ENCODE measurements at places on chromosomes 5 and 9.
A peak's percentile ranks its signal among the peaks of the same experiment; 100 is the strongest.

DNA sequence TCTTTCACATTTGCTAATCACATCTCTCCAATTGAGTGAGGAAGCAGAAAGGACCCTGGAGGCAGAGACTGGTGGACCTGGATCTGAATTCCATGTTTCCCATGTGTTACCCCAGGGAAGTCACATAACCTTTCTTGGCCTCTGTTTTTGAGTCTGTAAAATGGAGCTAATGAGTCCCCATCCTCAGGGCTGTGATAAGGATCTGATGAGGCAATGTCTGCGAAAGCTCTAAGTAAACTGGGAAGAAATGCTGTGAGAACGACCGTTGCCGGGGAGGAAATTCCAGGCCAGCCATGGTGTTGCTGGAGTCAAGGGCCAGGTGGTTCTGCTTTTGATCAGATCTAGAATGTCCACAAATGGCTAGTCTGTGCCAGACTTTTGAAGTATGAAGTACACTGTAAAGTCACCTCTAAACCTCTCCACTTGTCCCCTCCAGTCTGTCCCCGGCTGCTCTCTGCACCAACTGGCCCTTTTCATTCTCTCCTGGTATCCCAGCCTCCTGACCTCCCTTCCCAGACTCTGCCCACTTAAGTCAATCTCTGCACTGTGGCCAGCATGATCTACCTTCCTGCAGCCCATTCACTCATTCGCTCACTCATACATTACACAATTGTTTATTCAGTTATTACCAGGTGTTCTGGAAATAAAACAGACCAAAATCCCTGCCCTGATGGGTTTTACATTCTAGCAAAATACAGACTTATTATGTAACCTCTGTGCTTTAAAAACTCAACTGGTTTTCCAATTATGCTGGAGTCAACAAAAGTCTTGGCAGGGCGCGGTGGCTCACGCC is 32.5 kb upstream of the N4BP3 start:
- no peak for DNase-seq

DNA sequence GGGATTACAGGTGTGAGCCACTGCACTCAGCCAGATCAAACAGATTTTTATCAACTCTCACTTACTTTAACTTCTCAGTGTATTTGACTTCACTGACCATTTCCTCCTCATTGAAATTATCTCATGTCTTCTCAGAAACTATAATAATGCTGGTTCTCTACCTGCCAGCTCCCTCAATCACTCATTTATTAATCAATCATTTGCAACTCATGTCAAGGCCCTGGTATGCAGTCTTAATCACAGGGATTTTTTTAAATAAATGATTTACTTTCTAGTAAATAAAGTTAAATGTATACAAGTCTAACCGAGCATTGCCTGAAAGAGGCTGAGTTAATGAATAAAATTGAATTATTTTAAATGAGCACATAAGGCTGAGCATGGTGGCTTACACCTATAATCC is 63.3 kb downstream of the PLPP1 start:
- DNase-seq = no peak

DNA sequence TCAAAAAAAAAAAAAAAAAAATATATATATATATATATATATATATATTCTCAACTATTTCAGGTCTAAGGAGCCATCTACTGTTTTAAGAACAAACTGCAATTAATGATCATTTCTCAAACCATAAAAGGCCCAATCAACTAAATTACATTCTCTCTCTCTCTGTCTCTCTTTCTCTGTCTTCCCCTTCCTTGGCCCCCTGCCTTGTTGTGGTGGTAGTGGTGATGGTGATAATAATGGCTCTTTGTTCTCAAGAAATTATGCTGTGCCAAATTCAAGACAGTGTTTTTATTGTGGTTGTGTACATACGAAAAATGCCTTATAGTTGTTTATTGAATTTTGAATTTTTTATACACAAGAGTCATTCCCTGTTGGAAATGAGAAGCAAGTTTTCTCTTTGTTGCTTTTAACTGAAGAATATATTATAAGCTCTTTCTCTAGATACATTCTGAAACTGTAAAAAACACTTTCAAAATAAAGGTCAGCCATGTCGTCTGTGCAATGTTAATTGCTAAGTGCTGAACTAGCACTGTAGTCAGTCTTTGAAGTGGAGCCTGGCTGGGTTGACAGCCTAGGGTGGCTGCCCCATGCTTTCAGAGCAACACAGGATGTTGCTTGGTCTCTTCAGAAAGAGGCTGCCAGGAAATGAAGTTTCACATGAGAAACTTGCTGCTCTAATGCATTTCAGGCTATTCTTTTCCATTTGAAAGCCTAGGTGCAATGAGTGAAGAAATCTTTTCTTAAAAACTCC is 96.0 kb downstream of the HINT1 start:
- DNase-seq = peak; percentile 8

DNA sequence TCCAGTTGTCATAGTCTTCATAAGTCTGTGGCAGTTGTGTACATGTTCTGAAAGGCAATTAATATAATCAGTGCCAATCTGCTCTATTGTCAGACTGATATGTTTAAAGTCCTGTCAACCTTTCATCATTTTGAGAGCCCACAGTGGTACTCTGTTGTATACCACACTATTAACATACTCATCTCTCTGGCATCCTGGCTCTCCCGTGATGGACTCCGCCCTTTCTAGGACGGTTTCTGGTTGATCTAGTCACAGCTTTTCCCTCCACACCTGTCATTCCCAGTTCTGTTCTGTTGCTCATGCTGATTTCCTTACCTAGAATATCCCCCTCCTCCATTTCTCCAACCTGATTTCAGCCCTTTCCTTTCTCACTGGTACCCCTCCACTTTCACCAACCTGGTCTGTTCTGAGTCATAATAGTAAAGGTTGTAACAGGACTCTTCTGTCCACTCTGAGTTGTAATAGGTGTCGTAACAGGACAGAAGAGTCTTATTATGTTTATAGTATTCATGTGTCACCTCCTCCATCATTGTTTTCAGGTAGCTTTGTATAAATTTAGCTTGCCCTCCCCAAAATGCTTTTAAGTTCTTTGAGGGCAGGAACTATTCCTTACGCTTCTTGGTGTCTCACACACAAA is 4.1 kb downstream of the PTCD2 start:
- no peak for DNase-seq

GRCh38 chr5:36778336-36778735 is 98.2 kb upstream of the NIPBL start:
- no peak for DNase-seq

GRCh38 chr5:39137819-39138451 is 63.7 kb upstream of the RICTOR start:
- no peak for DNase-seq

GRCh38 chr5:175688352-175689146 is 30.7 kb downstream of the HRH2 start:
- no peak for DNase-seq

DNA sequence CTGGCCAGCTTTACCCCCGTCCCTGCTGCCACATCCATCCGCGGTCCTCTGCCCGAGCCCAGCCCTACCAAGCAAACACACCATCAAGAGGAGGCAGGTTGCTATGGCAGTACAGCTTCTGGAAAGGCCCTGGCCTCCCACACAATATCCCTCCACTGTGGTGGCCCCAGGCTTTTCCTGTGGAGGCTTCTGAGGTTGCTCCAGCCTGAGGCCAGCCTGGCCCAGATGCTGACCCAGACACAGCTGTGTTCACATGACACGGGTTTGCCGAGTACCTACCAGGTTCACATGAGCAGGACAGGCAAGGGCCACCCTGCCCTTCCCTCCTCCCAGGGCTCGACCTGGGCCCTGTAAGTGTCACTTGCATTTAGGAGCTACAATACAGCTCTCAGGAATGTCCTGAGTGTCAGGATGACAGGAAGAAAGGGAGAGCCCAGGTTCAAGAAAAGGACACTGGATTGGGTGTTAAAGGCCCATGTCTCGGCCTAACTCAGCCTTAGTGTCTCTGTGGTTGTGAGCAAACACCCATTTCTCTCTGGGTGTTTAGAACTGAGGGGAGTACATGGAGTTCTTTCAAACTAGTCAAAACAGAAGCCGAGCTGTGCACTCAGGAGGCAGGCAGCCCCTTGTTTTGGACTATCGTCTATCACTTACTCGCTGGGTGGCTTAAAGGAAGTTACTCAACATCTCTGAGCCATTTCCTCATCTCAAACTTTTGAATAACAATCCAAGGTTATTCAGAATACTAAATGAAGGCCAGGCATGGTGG is 40.2 kb downstream of the NAIF1 start:
- DNase-seq = no peak

DNA sequence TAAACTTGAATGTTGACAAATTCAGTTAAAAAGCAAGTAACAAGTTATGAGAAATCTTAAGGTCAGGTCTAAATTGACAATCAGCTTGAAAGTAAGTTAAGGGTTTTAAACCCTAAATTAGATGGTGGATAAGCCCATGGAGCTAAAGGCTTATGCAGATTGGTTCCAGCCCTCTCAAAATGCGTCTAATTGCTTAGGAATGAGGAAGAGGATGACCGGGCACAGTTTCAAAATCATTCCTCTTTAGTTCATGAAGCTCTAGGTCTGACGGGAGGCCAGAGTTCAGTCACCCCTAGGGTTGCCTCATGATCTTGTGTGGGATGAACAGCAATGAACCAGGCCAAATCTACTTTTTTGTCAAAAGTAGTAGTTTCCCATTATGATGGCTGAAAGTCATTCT is 75.4 kb downstream of the SLC38A9 start:
- DNase-seq = no peak

- DNase-seq = no peak
Measured at GRCh38 chr5:24385070-24385469, 259.7 kb downstream of the CDH10 start.

- no peak for DNase-seq
Measured at GRCh38 chr5:158756871-158757270, 342.8 kb downstream of the EBF1 start.

DNA sequence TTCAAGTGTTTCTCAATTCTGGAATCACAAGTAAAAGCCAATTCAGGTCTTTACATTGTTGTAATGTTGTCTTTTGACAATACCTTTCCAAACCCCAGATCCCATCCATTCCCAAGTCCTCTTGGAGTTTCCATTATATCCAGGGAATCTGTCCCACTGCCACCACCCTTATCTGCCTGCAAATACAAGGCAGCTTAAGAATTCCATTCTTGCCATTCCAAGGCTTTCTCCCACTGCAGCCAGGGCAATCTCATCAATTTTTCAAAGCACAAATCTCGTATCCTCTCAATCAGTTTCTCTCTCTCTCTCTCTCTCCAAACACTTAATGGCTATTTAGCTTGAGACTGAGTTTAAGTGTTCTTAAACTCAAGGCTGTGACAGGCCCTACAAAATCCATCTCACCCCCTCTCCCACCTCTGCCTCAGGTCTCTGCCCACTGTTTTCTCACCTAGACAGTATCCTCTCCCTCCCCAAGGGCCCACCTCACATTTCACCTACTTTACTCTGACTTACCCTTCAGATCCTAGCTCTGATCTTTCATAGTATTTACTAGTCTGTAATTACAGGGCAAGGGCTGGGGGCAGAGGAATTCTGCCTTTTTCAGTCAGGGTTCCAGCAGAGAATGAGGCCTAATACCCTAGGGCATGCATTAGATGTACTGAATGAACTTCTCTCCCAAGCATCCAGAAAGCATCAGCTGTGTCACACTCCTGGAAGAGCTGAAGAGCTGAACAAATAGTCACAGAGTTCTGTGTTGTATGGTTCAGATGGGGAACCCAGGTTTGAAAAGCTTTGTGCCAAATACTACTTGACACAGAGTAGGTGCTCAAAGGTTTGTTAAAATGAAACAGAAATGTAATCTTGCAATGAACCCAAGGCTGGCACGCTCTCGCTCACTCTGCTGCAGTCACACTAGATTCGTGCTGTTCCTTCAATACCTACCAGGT is 46.0 kb downstream of the RAPGEF1 start:
- no peak for DNase-seq

GRCh38 chr9:32551276-32552051 is 663 bp upstream of the SMIM27 start:
- peak; percentile 17 for DNase-seq

Measured in stimulated activated CD4-positive, alpha-beta T cell treated with anti-CD3 and anti-CD28 coated beads, Interleukin-15, amount 100 ng/mL, for 1 hour (primary cell).